Activated naive CD8-positive, alpha-beta T cell treated with anti-CD3 and anti-CD28 coated beads, Interleukin-2, amount 10 ng/mL, durations not matched to agents 7 days and 5 days (primary cell): ENCODE measurements at places on chromosomes 2 and 18. TPM values are rescaled to one million over a fixed set of nuclear protein-coding genes. Genes with fewer than 3 reads are reported as not detected.

EML6 gene
- total RNA-seq: 2.1 TPM

DNA sequence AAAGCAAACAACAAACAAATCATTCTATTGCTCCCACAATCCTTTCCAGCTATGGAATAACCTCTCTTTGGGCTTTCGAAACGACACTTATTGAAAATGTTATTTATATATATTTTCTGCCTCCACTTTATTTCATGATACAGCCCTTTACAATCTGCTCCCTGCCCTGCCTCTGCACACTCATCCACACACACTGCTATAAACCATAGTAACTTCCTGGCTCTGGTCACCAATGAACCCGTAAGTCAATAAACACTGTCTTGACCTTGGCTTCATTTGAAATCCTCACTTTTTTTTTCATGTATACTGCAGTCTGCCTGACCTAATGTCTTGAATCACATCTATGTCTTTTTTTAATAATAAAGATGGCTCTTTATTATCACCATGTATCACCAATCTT, 161.5 kb downstream of the SLC39A10 start:
- no peak overlapping the region for H3K4me3 ChIP-seq
- no peak overlapping the region for H3K27ac ChIP-seq
- no peak for DNase-seq

GRCh38 chr2:77552956-77553355, 30.8 kb upstream of the LRRTM4 start:
- H3K36me3 ChIP-seq: no peaks in the 10 kb centered on the region
- H3K4me3 ChIP-seq: no peak overlapping the region
- no peak overlapping the region for H3K27ac ChIP-seq
- no peak for DNase-seq
- no peaks in the 10 kb centered on the region for H3K4me1 ChIP-seq

DNA sequence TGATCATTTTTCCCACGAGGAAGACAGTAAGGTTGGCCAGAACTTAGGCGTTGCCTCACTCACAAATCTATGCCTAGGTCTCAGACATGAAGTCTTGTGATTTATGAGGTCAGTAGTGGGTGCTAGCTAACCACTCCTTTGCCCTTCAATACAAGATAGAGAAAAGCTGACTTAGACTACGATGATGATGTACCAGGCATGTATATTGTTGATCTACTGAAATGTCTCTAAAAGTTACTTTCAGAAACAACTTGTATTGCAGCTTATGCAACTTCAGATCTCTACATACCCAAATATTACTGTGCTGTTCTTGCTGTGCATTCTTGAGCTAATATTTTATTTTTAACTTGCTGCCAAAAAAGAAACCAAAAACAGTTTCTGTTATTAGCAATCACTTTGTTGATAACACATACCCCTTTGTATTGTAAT, 30.6 kb downstream of the MAPRE2 start:
- peaks cover 16% of the 10 kb centered on the region for H3K4me1 ChIP-seq
- no peaks in the 10 kb centered on the region for H3K27me3 ChIP-seq
- no peak overlapping the region for H3K4me3 ChIP-seq
- H3K36me3 ChIP-seq: peaks cover 34% of the 10 kb centered on the region
- H3K27ac ChIP-seq: peak overlapping the region; percentile 46

GRCh38 chr2:99442837-99443236, 47.0 kb downstream of the REV1 start:
- DNase-seq: no peak
- H3K27ac ChIP-seq: no peak overlapping the region
- H3K36me3 ChIP-seq: peaks cover 9% of the 10 kb centered on the region
- H3K4me3 ChIP-seq: no peak overlapping the region
- H3K27me3 ChIP-seq: no peaks in the 10 kb centered on the region
